Fibroblast of skin of left biceps (primary cell): ENCODE measurements at places on chromosomes 5 and 9.

- DNase-seq = no peak
Measured at GRCh38 chr9:69981686-69982445, 61.8 kb upstream of the MAMDC2 start.

- no peak for DNase-seq
Measured at GRCh38 chr5:109982966-109983534, 293.3 kb downstream of the MAN2A1 start.

DNA sequence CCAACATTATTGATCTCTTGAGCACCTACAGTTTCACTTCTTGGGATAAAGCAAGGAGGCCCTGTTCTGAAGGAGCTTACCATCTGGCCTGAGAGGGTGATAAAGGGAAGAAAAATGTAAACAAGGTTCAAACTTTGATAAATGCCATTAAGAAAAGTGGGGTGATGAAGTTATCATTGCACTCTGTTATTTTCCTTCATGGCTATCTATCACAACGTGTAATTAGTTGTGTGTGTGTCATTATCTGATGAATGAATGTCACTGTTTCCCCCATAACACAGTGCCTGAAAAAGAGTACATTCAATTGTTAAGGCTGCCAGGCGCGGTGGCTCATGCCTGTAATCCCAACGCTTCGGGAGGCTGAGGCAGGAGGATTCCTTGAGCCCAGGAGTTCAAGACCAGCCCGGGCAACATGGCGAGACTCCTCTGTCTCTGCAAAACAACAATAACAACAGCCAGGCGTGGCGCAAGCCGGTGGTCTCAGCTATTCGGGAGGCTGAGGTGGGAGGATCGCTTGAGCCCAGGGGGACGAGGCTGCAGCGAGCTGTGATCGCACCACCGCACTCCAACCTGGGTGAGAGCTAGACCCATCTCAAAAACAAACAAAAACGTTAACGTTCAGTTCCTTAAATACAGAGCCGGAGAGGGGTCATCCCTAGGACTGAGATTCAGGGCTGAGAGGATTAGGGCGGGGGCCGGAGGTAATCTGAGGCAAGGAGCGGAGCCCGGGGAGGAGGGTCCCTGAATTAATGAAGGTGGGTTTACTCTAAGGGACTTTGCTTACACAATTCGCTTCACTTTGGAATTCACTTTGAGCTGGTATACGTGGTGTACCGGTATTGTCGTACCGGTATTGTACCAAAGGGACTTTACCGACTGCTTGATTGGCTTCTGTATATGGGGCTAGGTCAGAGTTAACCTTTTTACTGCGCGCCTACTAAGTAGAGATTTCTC is 917 bp downstream of the NHP2 start:
- DNase-seq = no peak

DNA sequence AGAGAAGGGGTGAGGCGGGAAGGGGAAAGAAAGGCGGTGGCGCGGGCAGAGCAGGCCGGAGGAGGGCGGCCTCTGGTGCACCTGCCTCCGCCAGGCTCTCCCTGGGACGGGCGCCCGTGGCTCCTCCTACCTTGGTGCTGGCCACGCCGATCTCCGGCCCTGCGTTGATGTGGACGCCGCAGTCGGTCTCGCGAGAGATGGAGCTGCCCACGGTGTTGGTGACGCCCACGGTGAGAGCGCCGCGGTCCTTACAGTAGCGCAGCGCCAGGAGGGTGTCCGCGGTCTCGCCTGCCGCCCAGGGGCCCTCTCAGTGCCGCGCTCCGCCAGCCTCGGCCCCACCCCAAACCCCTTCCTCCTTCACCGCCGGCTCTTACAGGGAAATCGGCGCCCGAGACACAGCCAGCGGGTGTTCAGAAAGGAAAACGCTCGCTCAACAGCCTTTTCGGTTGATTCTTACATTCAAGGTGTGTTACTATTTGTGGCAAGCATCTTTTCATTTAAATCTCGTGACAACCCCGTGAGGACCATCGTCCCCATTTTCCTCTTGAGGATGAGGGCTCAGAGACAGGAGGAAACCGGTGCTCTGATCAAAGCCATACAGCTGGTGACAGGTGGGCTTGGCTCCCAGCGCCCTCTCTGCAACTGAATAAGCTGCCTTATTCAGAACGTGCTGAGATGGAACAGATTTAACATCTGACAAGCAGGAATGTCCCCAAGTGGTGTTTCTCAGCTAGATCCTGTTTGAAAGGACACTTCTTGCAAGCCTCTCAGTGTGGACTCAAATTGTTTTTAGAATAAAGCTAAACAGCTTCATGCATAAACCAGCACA is 22.0 kb upstream of the MAPK9 start:
- no peak for DNase-seq

GRCh38 chr9:20608582-20608981 is 13.7 kb downstream of the MLLT3 start:
- no peak for DNase-seq

- DNase-seq = no peak
Measured at GRCh38 chr9:22141908-22142307, 132.8 kb upstream of the CDKN2B start.
